ENCODE measurements at places on chromosomes 5 and 9.

DNA sequence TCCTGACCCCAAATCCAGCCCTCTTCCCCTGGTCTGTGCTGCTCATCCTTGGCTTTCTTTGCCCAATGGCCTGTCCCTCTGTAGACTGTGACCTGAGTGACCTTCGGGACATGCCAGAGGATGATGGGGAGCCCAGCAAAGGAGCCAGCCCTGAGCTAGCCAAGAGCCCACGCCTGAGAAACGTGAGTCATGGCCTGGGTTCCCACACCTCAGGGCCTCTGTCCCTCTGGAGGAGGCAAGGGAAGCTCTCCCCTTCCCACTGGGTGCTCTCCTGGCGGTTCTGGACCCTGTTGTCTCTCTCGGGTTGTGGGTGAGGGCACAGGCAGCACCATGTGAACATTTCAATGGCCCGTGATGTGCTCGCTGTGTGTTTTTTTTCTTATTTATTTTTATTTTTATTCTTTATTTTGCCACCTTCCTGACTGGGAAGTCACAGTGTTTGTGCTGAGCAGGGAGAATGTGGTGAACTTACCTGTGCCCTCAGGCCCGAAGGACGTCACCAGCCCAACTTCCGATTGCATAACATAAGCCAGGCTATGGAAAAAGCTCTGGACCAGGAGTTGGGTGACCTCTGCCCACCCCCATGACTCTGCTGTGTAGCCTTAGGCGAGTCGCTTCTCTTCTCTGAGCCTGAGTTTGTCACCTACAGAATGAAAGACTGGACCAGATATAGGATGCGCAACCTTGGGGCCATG is 29.5 kb downstream of the AFAP1L1 start:
- DNase-seq, result no peak

GRCh38 chr5:142293486-142293885 is 31.3 kb downstream of the SPRY4 start:
- DNase-seq, result no peak

- DNase-seq, result no peak
Observed at GRCh38 chr5:174155706-174156105, 110.2 kb downstream of the NSG2 start.

DNA sequence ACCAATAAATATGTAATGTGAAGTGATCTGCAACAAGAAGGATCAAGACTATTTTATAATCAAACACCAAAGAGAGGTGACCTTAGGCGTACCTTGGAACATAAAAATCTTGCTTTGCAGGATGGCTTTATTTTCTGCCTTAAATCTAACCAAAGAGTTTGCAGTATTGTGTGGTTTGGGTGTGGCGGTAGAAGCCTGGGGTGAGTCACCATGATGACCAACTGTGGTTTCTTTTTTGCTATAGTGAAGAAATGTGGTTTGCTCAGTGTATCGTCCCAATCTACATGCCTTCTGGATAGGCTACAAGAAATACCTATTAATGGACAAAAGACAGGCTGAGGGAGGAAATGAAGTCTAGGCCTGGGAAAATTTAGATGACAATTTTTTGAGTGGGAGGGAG is 5.1 kb upstream of the CAST start:
- DNase-seq, result no peak

DNA sequence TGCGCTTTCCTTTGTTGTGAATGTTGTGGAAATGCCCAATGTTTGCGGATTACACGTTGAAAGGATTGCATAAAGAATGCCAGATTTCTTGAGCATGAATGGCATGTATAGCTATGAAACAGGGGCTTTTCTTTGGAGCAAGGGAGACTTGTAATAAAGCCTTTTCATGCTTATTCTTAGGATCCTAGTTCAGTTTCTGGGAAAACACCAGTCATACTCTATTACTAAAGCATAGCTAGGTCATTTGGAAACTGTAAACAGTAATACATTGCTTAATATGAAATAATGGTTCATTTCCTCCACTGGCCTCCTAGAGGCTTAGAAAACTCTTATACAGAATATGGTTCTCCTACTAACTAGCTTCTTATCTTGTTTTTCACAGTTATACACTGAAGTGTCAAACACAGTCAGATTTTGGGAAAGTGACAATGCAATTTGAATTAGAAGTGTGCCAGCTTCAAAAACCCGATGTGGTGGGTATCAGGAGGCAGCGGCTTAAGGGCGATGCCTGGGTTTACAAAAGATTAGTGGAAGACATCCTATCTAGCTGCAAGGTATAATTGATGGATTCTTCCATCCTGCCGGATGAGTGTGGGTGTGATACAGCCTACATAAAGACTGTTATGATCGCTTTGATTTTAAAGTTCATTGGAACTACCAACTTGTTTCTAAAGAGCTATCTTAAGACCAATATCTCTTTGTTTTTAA is 104.2 kb downstream of the MELK start:
- DNase-seq, result no peak

GRCh38 chr5:96590796-96591195 is 71.4 kb upstream of the CAST start:
- DNase-seq, result no peak

Data from brain pericyte (primary cell).